Right ventricle myocardium superior (tissue), 1 donor: ENCODE measurements at places on chromosomes 1 and 21.

DNA sequence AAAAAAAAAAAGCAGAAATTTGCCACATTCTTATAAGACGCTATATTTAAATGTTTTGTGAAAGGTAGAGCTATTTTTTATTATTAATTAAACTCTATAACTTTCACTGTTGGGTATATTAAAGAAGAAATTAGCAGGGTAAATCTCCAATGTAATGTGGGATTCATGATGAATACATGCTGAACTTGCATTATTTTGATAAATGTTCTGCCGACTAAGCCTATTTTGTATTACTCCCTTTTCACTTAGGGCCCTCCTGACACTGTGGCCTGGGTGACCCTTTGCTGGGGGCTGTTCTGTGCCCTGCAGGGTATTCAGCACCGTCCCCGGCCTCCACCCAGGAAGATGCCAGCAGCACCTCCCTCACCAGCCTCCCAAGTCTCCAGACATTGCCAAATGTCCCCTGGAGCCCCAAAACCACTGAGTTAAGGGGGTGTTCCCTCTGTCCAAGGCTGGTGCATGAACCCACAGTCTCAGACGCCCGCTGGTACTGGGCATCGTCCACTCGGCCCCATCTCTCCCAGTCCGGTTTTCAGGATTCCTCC is 22.5 kb downstream of the RSPH1 start:
- DNase-seq = no peak

GRCh38 chr1:216032961-216033614 is 390.2 kb downstream of the USH2A start:
- no peak for DNase-seq

DNA sequence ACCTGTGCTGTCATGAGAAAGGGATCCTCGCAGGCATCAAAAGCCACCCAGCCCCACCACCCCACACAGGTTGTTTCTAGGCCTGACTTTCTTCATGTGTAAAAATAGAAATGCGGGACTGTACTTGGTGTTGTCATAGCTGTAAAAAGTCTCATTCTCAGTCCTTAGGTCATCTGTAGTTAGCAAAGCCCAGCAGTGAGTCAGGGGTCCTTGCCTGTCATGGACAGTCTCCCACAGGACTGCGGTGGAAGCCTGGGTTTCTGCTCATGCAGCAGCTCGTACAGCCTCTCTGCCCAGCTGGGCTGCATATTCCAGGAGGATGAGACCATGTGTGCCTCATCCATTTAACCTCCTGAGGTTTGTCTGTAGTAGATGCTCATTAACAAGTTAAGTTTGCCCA is 58.2 kb downstream of the MRPS6 start:
- no peak for DNase-seq

GRCh38 chr1:78068681-78069283 is 23.0 kb downstream of the GIPC2 start:
- peak; percentile 55 for DNase-seq
